Hypothalamus (tissue), 51 donors: ENCODE measurements at places on chromosomes 11 and 22.

DNA sequence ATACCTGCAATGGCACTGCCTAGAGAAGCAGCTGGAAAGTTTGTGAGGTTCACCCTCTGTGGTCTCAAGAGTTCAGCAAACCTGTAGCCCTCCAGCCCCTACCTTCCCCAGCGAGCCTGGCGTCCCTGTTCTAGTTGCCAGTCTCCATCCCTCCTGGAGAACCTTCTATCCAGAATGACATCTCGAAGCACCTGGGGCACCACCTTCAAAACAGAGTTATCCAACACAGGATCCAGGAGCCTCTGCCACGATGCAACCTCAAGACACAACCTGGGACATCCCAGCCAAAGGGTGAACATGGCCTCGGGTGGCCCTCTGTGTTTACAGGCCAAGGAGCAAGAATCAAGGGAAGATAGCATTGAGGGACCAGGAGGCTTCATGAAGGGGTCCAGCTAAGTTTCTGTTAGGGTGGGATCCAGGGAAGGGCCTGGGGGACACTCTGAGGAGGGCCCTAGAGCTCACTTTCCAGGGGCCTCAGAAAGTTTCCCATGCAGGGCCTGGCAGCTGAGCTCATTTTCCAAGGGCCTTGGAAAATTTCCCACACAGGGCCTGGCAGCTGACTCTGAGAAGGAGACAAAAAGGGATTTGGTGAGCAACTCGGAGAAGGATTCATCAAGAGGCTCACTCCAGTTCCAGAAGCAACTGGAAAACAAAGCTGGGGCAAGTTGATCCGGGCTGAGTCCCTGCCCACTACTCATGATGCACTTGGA, 36.9 kb upstream of the SYT13 start:
- DNase-seq: no peak

GRCh38 chr22:37423283-37423682, 4.0 kb downstream of the ELFN2 start:
- no peak for DNase-seq

- DNase-seq: no peak
Measured at GRCh38 chr11:36238881-36239280, 50.3 kb downstream of the COMMD9 start.

DNA sequence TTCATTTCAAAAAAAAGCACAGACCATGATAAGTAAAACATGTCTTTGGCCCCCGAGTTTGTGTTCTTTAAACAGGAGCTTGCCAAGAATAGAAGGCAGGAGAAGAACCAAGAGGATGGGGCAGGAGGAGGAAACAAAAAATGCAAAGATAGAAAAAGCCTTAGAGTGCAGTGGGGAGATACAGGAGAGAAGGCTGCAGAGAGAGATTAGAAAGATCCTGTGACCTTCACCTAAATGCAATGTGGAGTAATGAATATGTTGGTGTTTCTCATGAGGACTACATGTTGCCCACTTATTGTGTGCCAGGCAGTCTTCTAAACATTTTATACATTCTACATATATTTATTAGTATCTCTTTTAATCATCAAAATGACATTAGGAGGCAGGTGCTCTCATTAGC, 2.3 kb upstream of the APLNR start:
- DNase-seq: no peak

GRCh38 chr11:20275987-20276965, 87.2 kb upstream of the HTATIP2 start:
- no peak for DNase-seq
